ENCODE measurements at places on chromosomes 4 and X.
A peak's percentile ranks its signal among the peaks of the same experiment; 100 is the strongest.

GRCh38 chr4:80196922-80197573 lies at the start of gene PRDM8:
PRDM8 (plus strand) TSS chr4:80197503; CDS start chr4:80200081, 2,578 bp downstream.
- DNase-seq = peak; percentile 24

GRCh38 chrX:113790987-113791386 lies 792.9 kb upstream of the HTR2C start:
- no peak for DNase-seq

DNA sequence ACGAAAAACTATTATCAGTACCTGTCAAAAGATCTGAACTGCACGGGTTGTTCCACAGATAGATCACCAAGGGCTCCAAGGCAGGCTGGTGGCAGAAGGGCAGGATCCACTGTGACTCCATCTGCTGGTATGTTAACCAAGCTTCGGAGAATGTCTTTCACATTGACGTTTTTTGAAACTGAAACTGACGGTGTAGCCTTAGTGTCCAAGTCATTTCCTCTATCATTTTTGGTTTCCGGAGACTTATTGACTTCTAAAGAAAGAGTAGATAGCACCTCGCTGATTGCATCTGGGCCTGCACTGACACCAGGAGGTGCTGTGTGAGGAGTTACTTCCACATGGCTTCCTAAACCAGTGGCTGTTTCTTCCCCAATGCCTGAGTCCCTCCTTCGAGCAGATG lies 186.9 kb downstream of the LRBA start:
- DNase-seq = no peak

- DNase-seq = no peak
Measured at GRCh38 chrX:9560219-9560618, 95.4 kb downstream of the TBL1X start.

DNA sequence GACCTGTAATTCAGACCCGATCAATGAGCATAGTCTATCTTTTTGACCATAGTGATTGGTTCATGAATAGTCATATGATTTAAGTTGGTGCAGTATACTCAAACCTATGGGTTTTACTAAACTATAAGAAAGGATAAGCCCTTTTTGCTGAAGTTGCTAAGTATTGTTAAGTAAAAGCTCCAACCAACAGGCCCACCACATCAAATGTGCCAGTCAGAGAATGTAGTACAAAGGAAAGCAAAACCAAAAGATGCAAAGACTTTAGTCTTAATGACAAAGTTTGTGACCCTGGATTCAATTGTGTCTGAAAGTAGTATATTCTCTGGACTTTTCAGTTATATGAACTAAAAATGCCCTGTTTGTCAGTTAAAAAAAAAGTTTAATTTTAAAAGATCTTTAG lies 208.1 kb upstream of the TET2 start:
- no peak for DNase-seq

DNA sequence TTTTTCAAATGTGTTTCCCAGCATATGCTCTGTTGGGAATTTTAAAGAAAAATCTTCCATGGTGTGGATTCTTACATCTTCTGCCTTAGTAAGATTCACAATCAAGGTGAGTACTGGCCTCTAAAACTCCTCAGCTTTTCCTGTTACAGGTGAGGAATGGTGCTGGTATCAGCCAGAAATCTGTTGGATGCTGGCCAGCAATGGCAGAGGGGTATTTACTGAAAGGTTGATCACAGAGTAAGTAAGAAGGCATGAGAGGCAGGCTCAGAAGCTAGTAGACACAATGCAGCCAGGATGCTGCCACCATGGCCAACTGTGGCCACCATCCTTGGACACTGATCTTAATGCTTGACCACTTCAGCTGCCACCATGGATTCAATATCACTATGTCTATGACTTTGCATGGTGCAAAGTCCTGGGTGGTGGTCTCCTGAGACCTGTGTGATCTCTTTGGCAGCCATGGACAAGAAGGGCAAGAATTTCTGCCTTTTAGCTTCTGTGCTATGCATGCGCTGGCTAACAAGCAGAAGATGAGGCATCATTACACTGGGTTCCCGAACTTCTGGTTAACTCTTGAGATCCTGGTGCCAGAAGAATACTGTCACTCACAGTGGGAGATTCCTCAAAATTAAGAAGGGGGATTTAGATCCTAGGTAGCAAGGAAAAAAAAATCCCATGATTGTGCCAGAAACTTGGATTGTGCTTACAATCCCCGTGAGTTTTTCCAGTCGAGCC lies 60.2 kb downstream of the CHRNA9 start:
- DNase-seq = no peak

DNA sequence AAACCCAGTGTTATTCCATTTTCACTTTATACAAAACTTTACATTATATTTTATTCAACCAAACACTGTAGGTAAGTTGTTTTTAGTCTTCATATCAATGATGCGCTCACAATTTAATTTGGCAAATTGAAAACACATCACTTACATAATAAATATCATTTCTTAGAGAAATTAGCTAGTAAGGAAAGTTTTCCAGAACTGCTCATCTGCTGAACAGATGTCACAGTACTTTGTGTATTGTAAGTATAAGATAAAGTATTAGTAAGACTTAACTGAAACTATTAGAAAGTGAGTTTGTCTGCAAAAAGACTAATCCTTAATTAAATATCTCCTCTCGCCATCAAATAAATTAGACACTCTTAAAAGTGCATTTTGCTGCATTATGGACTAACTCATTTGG lies 108.7 kb upstream of the PACRGL start:
- no peak for DNase-seq

DNA sequence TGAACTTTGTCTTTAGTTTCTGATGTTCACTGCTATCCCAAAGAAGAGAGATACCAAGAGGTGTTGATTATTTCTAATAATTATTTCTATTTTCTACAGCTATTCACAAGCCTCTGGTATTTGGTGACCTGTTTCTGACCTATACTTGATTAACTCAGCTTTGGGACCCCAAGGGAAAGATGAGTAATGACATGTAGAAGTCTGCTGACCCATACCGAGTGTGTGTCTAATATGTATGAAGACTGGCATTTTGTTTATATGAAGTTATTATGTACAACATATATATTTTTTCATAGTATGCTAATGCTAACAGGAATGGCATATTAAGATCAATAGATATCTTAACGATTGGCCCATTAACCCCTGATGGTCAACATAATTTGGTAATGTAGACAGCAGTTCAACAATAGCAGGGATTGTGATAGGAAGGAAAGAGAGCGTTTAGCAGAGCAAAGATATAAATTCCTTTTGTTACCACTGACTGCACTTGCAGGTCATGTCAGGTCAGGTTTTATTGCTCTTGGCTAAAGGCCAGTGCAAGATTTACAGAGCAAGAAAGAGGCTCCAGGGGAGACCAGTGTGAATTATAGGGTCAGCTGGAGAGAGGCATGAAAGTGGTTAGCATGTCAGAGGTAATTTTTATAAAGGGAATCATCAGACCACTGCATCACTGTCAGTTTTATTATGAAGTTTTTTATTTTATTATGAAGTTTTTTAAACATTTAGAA lies 94.7 kb upstream of the DIPK2B start:
- DNase-seq = no peak

DNA sequence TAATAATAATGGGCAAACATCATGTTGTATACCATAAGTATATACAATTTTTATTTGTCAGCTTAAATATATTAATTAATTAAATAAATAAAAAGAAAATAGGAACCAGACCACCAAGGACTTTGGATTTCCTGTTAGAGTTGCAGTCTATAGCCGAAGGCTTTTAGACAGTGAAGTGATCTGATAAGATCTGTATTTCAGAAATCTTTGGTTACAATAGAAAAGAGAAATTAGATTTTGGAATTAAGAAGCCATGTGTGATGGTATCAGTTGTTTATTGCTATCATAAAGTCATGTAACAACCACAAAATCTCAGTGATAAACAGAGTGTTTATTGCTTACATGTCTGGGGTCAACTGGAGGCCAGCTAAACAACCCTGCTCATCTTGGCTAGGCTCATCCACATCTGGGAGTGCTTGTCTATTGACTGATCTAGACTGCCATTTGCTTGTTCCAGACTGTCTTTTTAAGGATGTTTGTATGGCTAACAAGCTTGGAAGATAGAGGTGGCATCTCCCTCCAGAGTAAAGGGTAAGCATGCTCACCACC lies 142.1 kb upstream of the USP9X start:
- no peak for DNase-seq

GRCh38 chr4:29722253-29722652 lies 997.9 kb upstream of the PCDH7 start:
- no peak for DNase-seq

DNA sequence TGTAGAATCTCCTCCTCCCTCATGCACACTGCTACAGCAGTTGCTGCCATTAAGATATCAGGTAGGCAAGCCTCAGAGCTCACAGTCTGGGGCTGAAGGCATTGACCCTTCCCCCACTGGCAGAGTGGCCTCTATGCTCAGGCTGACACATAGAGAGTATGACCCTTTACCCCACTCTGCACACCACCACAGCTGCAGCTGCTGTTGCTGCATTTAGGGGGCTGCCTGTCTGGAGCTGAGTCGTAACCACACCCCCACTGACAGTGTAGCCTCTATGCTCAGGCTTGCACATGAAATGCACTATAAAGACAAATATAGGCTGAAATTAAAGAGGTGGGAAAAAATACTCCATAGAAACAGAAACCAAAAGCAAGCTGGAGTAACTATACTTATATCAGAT lies 289.3 kb upstream of the PABPC4L start:
- no peak for DNase-seq

- DNase-seq = no peak
Measured at GRCh38 chr4:94852616-94853015, 94.9 kb downstream of the BMPR1B start.

DNA sequence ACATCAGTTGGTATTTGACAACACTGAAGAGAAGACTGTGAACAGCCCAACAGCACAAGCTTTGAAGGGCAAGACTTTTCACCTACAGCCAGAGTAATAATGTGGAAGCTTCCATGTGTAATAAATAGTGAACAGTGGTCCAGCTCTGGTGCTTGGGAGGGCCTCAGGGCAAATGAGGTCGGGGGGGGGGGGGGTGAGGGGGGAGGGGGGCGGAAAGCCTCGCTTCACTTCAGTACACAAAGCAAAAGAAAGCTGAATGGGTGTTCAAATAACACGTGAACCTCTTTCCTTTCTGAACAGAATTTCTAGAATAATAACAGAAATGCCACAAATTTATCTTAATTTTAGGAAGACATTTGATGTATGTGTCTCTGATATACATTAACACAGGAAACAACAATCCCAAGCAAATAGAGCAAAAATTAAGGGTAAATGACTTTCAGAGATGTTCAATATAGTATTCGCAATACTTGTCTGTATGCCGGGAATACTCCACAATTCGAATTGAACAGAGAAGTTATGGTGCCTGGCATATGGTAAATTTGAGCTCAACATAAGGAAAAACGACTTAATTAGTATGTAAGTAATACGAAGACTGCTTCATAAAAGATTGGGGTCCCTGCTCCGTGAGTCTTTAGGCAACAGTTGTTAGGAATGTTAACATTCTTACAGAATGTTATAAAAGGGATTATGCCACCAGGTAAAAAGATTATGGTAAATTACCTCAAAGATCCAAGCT lies 92.6 kb downstream of the FRYL start:
- DNase-seq = no peak

GRCh38 chr4:15695240-15695699 lies 7.6 kb upstream of the BST1 start:
- no peak for DNase-seq

- peak; percentile 10 for DNase-seq
Measured at GRCh38 chrX:38166478-38167083, 54.1 kb downstream of the SRPX start.

DNA sequence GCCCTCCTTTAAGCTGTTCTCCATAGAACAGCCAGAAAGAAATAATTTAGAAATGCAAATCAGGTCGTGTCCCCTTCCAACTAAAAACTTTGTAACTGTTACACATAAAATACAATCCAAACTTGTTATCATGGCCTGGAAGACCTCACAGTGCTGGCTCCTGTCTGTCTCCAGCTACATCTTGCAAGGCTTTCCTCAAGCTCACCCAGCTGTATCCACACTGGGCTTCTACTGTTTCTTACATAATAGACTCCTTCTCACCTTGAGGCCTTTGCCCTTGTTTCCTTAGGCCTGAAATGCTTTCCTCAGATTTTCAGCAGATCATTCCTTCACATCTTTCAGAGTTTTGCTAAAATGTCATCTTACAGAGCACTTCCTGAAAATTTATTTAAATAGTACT lies 33.5 kb upstream of the USP53 start:
- DNase-seq = no peak

GRCh38 chrX:112094729-112095128 lies 12.2 kb upstream of the TRPC5 start:
- DNase-seq = no peak

GRCh38 chr4:15368856-15369255 lies 59.0 kb upstream of the C1QTNF7 start:
- no peak for DNase-seq

DNA sequence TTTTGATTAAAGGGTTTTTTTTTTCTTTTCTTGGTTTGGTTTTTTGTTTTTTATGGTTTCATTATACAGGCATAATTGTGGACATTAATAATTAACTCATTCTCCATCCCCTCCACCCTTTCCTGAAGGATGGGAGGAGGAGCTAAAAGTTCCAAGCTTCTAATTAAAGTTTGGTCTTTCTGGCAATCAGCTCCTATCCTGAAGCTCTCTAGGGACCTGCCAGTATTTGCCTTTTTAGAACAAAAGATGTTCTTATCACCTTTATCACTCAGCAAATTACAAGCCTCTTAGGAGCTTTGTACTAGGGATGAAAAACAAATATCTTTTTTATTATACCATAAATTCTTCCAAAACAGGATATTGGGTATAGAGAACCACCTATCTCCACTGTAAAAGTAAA lies 589.8 kb downstream of the PDHA2 start:
- no peak for DNase-seq

- DNase-seq = no peak
Measured at GRCh38 chr4:26197018-26197779, 123.6 kb upstream of the RBPJ start.

GRCh38 chrX:3393581-3394111 lies 47.2 kb upstream of the MXRA5 start:
- DNase-seq = no peak

- no peak for DNase-seq
Measured at GRCh38 chrX:85590638-85591037, 211.2 kb upstream of the POF1B start.

DNA sequence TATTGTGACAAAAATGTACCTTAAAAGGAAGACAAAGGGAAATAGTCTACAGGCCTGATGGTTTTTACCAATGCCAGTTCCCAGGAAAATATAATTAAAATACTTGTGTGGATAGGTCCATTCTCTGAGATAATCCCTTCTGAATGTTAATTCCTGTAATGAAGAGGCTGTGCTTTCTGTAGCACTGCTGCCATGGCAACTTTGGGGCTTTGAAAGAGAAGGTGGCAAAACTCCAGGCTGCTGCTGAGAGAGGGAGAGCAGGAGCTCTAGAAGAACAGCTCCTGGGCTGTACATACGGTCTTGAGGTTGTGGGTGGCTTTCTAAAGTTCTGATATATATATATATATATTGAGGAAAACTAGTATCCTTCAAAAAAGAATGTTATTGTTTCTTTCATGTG lies 125.4 kb downstream of the PDLIM5 start:
- no peak for DNase-seq
